Activated T-helper 1 cell treated with anti-CD3 and anti-CD28 coated beads, Interleukin-12 subunit alpha, Interleukin-12 subunit beta, Interleukin-2, Interleukin-4 antibody, amounts not matched to agents 30 ng/mL and 10 ng/mL and 1 ng/mL, durations not matched to agents 14 hours and 24 hours and 36 hours (primary cell): ENCODE measurements at places on chromosomes 3 and 15.

DNA sequence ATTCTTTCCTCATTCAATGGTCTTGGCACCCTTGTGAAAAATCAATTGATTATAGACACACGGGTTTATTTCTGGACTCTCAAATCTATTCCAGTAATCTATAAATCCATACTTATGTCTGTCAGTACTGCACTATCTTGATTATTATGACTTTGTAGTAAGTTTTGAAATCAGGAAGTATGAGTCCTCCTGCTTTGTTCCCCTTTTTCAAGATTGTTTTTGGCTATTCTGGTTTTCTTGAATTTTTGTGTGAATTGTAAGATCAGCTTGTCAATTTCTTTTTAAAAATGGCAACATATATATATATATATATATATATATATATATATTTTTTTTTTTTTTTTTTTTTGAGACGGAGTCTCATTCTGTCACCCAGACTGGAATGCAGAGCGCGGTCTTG, 32.3 kb upstream of the CFAP20DC start:
- DNase-seq = no peak

GRCh38 chr15:58344213-58345070, 87.3 kb upstream of the LIPC start:
- no peak for DNase-seq

GRCh38 chr3:105967117-105967516, 98.3 kb upstream of the CBLB start:
- DNase-seq = no peak

DNA sequence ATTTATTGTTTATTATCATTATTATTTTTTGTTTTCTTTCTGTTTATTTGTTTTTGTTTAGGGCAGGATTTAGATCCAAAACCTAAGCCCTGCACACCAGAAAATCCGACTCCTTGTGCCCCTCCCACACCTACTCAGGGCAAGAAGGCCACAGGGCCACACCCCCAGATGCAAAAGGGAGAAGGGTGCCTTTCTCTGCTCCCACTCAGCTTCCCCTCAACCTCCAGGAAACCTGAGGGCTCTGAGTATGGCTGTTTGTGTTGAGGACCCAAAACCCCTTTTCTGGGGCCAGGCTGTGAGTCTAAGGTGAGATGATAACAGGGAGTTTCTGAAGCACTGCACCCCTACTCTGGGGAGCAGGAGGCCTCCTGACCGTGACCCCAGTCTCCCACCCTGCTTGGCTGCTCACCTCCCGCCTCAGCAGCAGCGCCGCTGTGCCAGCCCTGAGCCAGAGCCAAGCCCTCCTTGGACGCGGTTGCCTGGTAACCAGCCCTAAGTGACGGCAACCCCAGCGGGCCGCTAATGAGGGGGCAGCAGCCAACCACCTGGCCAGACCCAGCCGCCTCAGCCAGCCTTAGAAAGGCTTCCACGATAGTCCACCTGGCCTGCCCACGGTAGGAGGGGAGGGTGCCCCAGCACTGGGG, 6.4 kb upstream of the C15orf39 start:
- no peak for DNase-seq

GRCh38 chr15:68618908-68619698, 40.3 kb downstream of the CORO2B start:
- DNase-seq = no peak

GRCh38 chr3:126959921-126960603, 22.9 kb upstream of the PLXNA1 start:
- DNase-seq = no peak

DNA sequence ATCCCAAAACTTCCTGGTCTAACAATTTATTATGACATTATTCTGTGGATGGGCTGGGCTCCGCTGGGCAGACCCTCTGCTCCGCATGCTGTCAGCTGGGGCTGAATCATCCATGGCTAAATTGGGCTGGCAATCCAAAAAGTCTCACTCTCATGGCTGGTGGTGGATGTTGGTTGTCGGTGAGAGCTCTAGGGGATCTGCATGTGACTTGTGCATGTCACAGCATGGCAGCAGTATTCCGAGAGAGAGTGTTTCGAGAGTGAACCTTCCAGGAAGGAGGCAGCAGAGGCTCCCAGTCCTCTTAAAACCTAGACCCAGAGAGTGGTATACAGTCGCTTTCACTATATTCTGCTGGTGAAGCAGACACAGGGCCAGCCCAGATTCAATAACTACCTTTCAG, 9.9 kb downstream of the RARB start:
- no peak for DNase-seq
